ENCODE measurements at places on chromosomes 13 and 19. TPM values are rescaled to one million over a fixed set of nuclear protein-coding genes. Genes with fewer than 3 reads are reported as not detected.

GRCh38 chr19:46426506-46427162 is 2.1 kb downstream of the PNMA8C start:
- H3K27me3 ChIP-seq, result no peaks in the 10 kb centered on the region
- H3K4me3 ChIP-seq, result peak overlapping the region; percentile 41
- H3K36me3 ChIP-seq, result no peaks in the 10 kb centered on the region
- peak; percentile 85 for DNase-seq

Gene LAIR1
- total RNA-seq, result 11.3 TPM

DNA sequence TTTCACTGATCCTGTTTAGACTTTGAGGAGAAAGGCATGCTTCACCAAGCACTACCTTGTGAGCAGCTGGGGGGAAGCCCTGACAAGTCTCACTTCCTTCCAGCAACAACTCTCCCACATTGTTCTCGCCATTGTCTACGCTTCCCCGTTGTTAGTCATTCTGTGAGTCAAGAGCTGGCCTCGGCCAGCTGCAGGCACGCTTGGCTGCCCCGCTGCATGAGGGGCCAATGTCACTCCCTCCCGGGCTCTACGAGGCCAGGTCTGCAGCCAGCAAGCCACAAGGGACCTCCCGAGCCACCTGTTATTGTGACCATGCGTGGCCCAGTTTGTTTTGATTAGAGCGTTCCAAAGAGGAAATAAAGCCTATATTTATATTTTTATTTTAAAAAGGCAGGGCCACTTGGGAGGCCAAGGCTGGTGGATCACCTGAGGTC is 220.9 kb downstream of the FOXO1 start:
- DNase-seq, result peak; percentile 41
- H3K36me3 ChIP-seq, result no peaks in the 10 kb centered on the region
- H3K4me1 ChIP-seq, result peaks cover 11% of the 10 kb centered on the region
- no peak overlapping the region for H3K4me3 ChIP-seq
- no peak overlapping the region for H3K27ac ChIP-seq

Gene TMEM255B
- total RNA-seq, result 55.5 TPM

DNA sequence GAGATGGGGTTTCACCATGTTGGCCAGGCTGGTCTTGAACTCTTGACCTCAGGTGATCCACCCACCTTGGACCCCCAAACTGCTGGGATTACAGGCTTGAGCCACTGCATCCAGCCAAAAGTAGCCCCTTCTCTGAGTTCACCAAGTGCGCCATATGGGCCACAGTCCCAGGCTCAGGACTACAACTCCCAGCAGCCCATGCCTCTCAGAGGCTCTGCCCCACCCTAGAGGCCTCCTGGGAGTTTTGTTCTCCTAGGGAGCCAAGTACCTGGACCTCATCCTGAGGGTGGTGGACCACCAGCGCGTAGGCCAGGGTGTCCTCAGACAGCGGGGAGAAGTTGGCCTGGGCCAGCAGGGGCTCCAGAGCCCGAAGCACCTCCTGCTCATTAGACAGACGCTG is 18.8 kb downstream of the TMEM143 start:
- no peaks in the 10 kb centered on the region for H3K27me3 ChIP-seq
- H3K27ac ChIP-seq, result no peak overlapping the region
- no peaks in the 10 kb centered on the region for H3K4me1 ChIP-seq
- no peaks in the 10 kb centered on the region for H3K36me3 ChIP-seq

GRCh38 chr13:110648848-110649421 is 33.6 kb downstream of the NAXD start:
- no peaks in the 10 kb centered on the region for H3K36me3 ChIP-seq
- no peak overlapping the region for H3K27ac ChIP-seq
- no peaks in the 10 kb centered on the region for H3K4me1 ChIP-seq
- H3K27me3 ChIP-seq, result no peaks in the 10 kb centered on the region
- no peak overlapping the region for H3K4me3 ChIP-seq

- H3K36me3 ChIP-seq, result no peaks in the 10 kb centered on the region
- DNase-seq, result no peak
- no peak overlapping the region for H3K4me3 ChIP-seq
- no peak overlapping the region for H3K27ac ChIP-seq
Measured at GRCh38 chr13:74449811-74450524, 315.8 kb upstream of the KLF12 start.

Gene MBD3L3
- not detected for total RNA-seq

Gene FLT1
- 65.2 TPM for total RNA-seq

Gene DPY19L3
- total RNA-seq, result 45.1 TPM

DNA sequence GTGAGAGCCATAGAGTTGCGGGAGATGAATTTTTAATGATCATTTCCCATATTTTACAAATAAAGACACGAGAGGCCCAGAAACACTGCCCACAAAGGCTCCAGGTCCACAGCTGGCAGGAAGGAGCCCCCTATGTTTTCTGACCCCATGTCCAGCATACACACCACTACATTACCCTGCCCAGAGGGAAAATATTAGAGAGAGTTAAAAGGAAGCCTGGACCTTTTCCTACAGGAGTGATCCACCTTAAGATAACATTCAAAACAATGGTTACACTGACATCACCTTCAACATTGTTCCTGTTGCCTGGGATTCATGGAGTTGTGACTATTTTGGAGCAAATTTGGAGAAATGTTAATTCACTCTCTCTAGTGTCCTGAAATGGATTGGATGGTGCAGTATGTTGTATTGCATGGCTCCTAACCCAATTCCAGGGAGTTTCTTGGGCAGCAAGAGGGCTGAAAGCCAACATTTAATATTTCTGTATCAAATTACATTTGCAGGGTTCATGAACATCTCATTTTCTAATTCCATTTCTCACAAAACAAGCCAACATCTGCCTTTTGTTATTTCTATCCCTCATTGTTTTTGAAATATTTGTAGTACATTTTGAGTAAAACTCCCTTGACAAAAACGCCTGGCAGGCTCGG is 172.5 kb downstream of the DLEU7 start:
- H3K27ac ChIP-seq, result no peak overlapping the region
- H3K36me3 ChIP-seq, result no peaks in the 10 kb centered on the region
- no peaks in the 10 kb centered on the region for H3K4me1 ChIP-seq
- H3K4me3 ChIP-seq, result no peak overlapping the region
- no peaks in the 10 kb centered on the region for H3K27me3 ChIP-seq

- no peaks in the 10 kb centered on the region for H3K27me3 ChIP-seq
- H3K4me1 ChIP-seq, result peaks cover 5% of the 10 kb centered on the region
- DNase-seq, result no peak
- H3K27ac ChIP-seq, result no peak overlapping the region
Measured at GRCh38 chr13:76848596-76848995, 37.6 kb downstream of the KCTD12 start.

- H3K27ac ChIP-seq, result no peak overlapping the region
- H3K36me3 ChIP-seq, result no peaks in the 10 kb centered on the region
- no peaks in the 10 kb centered on the region for H3K4me1 ChIP-seq
Measured at GRCh38 chr13:63024458-63024857, 1608.8 kb upstream of the PCDH20 start.

- H3K27me3 ChIP-seq, result no peaks in the 10 kb centered on the region
- H3K27ac ChIP-seq, result no peak overlapping the region
- H3K4me3 ChIP-seq, result no peak overlapping the region
- no peaks in the 10 kb centered on the region for H3K4me1 ChIP-seq
- DNase-seq, result no peak
Measured at GRCh38 chr13:59748046-59748445, 415.7 kb downstream of the DIAPH3 start.

DNA sequence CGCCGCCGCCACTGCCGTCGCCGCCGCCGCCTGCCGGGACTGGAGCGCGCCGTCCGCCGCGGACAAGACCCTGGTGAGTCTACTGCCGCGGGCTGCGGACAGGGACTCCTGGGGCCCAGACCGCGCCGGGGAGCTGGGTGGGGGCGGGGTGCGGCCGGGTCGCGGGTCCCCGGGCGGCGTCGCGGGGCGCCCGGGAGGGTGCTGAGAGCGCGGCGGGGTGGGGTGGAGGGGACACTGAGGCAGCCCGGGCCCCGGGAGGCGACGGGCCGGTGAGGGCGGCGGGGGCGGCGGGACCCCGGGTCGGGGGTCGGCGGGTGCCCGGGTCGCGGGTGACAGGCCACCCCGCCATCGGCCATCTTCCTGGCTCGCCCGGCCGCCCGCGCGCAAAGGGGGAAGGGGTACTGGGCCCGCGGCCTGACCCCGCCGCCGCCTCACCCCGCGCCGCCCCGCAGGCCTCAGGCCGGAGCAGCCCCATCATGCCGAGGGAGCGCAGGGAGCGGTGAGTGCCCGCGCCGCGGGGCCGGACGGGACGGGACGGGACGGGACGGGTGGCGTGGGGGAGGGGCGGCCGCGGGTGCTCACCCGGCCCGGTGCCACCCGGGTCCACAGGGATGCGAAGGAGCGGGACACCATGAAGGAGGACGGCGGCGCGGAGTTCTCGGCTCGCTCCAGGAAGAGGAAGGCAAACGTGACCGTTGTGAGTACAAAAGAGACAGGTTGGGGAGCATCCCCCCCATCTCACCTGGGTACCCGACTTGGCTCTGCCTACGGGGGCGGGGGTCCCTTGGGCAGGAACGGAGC is 489 bp downstream of the CCNE1 start:
- no peaks in the 10 kb centered on the region for H3K27me3 ChIP-seq
- H3K4me3 ChIP-seq, result peak overlapping the region; percentile 47
- no peaks in the 10 kb centered on the region for H3K36me3 ChIP-seq
- no peak overlapping the region for H3K27ac ChIP-seq
- DNase-seq, result no peak

Gene C1QTNF9
- not detected for total RNA-seq

Gene FXYD1
- 18.1 TPM for total RNA-seq

- no peak for DNase-seq
- no peaks in the 10 kb centered on the region for H3K36me3 ChIP-seq
- no peak overlapping the region for H3K27ac ChIP-seq
Measured at GRCh38 chr19:12656899-12657571, 9.5 kb downstream of the MAN2B1 start.

DNA sequence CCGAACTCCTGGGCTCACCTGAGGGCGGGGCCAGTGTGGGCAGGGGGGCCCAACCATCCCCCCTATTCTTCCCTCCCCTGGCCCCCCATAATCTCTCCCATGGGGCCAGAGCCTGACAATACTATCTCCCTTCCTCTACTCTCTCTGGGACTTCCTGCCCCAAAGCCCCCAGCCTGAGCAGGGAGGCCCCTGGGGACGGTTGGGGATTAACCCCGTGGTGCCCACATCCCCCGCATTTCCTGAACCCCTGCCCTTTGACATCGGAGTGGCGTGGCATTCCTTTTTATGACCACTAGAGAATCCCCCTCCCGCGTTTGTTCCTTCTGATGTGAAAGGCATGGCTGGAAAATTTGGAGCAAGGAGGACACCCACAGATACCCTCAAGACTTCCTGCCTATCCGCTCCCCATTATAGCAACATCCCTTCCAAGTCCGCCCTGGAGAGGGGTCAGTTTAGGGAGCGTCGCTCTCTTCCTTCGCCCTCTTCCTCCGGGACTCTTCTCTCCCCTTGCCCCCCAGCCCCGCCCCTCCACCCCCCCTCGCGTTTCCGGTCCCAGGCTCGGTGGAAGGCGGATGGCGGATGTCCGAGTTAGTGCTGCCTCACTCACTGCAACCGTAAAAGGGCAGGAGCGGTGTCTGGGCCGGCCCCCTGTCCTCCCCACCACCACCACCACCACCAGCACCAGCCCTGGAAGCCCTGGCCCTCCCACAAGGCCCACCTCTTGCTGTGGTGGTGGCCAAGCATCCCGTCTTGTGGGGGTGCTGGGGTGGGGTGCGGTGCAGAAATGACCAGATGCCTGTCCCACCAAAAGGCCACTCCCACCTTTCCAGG is 1.8 kb downstream of the VASP start:
- peaks cover 8% of the 10 kb centered on the region for H3K4me1 ChIP-seq
- peak; percentile 86 for DNase-seq
- H3K36me3 ChIP-seq, result no peaks in the 10 kb centered on the region
- H3K4me3 ChIP-seq, result peak overlapping the region; percentile 91
- peak overlapping the region; percentile 83 for H3K27ac ChIP-seq
- H3K27me3 ChIP-seq, result no peaks in the 10 kb centered on the region

Gene AP1M2
- total RNA-seq, result 16.7 TPM

DNA sequence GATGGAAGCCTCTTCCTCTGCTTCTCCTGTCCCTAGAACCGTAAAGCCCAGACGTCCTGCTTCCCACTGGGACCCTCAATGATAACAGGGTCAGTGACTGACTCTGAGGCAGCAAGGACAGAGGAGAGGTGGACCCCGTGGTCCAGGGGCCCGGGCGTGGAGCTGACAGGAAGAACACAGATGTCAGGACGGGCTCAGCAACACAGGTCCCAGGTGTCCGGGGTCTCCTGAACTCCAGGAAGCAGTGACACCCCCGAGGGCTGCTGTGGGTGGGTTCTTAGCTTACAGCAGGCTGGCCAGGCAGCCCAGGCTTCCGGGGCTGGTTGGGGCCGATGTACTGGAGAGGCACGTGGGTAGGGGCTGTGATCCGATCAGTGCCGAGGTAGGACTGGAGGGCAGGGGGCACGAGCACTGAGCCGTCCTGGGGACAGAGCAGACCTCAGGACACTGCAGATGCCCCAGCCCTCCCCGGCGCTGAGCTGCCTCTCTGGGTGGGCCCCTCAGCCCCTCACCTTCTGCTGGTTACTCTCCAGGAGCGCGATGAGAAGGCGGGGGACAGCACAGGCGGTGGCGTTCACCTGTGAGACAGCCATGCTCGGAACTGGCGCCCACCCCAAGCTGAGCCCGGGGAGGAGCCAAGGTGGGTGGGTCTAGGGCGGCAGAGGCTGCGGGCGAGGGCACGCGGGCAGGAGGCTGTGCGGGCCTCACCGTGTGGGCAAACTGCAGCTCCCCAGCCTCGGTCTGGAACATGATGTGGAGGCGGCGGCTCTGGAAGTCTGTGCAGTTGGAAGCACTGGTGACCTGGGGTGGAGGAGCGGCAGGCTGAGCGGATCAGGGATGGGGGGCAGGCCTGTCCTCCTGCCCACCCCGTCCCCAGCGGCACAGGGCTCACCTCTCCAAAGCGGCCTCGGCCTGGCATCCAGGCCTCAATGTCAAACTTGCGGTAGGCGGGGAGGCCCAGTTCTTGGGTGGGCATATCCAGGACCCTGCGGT is 3.6 kb upstream of the CCER2 start:
- no peak for DNase-seq
- H3K27ac ChIP-seq, result no peak overlapping the region
- H3K4me3 ChIP-seq, result no peak overlapping the region
- H3K27me3 ChIP-seq, result peaks cover 11% of the 10 kb centered on the region

GRCh38 chr19:15123031-15123890 is 16.1 kb downstream of the SYDE1 start:
- no peak for DNase-seq
- H3K4me1 ChIP-seq, result no peaks in the 10 kb centered on the region
- no peaks in the 10 kb centered on the region for H3K36me3 ChIP-seq
- no peak overlapping the region for H3K4me3 ChIP-seq
- no peak overlapping the region for H3K27ac ChIP-seq
- no peaks in the 10 kb centered on the region for H3K27me3 ChIP-seq

DNA sequence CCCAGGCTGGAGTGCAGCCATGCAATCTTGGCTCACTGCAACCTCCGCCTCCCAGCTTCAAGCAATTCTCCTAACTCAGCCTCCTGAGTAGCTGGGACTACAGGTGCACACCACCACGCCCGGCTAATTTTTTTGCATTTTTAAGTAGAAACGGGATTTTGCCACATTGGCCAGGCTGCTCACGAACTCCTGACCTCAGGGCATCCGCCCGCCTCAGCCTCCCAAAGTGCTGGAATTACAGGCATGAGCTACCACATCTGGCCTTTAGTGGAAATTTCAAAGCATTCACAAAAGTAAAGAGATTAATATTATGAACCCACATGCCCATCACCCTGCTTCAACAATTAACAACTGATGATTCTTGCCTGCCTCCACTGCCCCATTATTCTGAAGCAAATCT is 20.5 kb upstream of the LATS2 start:
- DNase-seq, result no peak
- H3K27ac ChIP-seq, result no peak overlapping the region
- no peak overlapping the region for H3K4me3 ChIP-seq
- H3K36me3 ChIP-seq, result no peaks in the 10 kb centered on the region
- H3K4me1 ChIP-seq, result no peaks in the 10 kb centered on the region
